ENCODE measurements at places on chromosomes 16 and 17.

- DNase-seq, result no peak
Measured at GRCh38 chr17:27593857-27594255, 37.1 kb upstream of the LGALS9 start.

DNA sequence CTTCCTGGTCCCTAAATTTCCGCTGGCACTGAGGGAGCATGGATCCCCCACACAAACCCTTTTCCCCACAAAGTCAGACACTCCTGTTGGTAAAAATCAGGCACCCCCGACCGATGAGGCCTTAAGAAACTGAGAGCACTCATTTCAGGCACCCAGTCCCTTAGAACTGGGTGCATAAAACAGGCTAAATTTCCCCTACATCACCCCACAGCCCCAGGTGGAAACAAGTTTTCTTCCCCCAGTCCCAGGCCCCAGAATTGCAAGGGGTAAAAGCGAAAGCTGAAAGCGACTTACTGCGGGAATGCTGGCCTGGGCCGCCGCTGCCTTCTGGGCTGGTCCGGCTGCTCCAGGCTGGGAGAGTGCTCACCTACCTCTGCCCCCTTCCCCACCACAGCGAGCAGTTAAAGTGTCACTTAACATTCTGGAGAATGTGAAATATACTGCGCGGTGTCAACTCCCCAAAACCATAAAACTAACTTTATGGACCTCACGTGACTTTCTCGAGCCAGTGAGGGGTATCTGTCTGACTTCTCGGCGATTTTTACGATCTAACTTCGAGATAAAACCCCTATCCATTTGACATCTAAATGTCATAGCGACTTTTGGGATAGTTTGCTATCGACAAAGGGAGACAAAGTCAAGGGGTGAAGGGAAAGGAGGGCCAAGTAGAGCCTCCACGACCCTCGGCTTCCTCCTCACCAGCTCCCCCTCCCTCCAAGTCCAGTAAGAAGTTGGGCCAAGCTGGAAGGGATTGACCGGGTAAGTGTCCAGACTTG lies at the start of gene HOXB3:
Gene HOXB3 (minus strand): TSS at position 411 of the 776 bp plus-strand sequence. CDS start 37,767 bp downstream, outside the sequence.
- no peak for DNase-seq

DNA sequence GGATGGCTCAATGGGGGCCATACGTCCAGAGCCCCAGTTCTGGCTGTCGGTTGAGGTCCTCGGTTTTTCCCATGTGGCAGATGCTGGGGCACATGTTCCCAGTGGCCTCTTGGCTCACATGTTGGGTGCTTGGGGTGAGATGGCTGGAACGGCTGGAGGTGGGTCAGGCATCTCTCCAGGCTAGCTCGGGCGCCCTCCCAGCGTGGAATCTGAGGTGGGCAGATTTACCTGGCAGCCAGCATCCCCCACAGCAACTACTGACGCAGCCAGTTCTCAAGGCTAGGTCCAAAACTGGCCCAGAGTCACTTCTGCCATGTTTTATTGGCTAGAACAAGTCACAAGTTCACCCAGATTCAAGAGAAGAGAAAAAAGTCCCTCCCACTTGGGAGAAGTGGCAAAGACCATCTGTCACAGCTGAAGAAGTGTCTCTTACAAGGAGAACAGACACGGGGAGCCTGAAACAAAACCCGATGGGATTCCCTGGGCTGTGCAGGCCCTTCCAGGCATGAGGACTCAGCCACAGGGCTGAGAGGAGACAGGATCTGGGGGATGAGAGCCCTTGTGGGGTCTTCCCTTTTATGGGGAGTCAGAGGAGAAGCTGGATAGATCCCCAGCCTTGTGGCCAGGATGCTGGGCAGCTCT lies 15.2 kb downstream of the ACE start:
- no peak for DNase-seq

DNA sequence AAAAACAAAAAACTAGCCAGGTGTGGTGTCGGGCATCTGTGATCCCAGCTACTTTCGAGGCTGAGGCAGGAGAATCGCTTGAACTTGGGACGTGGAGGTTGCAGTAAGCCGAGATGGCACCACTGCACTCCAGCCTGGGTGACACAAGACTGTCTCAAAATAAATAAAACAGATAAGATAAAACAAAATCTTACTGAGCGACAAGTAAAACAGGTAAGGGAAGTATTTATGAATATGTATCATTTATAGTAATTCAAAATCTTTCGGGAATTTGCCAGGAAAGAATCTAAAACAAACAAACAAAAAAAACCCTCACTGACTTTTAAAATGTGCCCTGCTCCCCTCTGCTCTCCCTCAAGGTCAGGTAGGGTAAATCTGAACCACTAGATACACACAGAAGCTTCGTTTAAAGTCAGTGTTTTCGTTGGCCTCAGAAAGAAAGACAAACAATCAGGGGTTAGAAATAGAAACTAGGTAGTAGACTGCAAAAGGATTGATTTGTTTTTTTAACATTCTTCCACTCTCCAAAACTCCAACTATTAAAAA lies 2.1 kb downstream of the PRPSAP1 start:
- no peak for DNase-seq

- no peak for DNase-seq
Measured at GRCh38 chr17:51629232-51629631, 368.9 kb downstream of the UTP18 start.

- no peak for DNase-seq
Measured at GRCh38 chr17:40427002-40427491, 9.4 kb upstream of the TOP2A start.

DNA sequence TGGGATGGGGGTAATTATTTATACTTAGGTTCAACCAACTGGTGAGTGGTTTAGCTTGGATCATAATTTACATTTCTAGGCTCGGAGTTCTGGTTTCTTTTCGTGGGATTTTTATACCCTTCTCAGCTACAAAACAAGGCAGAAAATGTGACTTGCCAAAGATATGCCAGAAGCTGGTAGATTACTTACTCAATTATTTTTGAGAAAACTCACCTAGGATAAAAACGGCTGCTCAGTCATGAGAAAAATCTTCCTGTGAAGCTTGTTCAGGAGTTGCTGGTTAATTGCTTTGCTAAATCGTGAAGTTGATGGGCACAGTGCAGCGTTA lies 1.1 kb downstream of the NDEL1 start:
- DNase-seq, result no peak

GRCh38 chr17:36934692-36935630 lies 2.3 kb upstream of the LHX1 start:
- DNase-seq, result no peak

GRCh38 chr17:7107012-7107754 lies 7.4 kb downstream of the ASGR2 start:
- no peak for DNase-seq
